ENCODE measurements at places on chromosomes 2 and 18. TPM values are rescaled to one million over a fixed set of nuclear protein-coding genes. Genes with fewer than 3 reads are reported as not detected.
A peak's percentile ranks its signal among the peaks of the same experiment; 100 is the strongest.

DNA sequence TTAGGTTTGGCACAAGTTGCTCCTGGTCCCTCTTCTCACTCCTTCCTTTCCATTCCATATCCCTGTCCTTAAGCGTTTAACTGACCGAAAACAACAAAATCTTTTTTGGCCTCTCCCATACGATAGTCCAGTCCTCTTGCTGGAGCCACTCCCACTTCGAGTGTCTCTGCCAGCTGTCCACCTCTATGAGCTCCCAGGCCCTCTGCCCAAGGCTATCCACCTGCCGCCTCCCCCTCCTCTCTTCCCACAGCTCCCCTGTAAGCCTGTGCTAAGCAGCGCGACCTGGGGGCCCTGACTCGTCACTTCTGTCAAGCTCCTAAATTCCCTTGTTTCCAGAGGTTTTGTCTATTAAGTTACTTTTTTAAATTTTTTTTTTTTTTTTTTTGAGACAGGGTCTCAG lies 47.0 kb upstream of the FOSL2 start:
- no peak for DNase-seq

DNA sequence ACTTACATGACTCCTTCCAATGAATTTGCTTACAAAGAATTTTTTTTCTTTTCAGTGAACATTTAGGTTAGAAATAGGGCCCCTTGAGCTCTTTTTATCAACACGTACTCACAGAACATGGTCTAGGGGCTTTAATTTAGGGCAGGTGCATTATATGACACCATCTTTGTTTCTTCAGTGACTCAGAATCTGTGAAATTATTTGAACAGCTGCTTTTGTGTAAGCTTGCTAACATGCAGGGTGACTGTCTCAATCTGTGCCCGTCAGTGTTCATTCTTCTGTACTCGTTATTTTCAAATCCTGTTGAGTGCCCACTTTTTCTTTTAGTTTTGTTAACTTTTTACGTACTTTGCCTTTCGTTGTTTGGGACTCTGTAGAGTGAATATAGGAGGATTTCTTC lies 52.8 kb upstream of the CABYR start:
- DNase-seq: no peak

GRCh38 chr2:1743396-1744150 lies 742 bp downstream of the PXDN start:
- DNase-seq: peak; percentile 66

Gene PDK1
- total RNA-seq: 5.4 TPM

- DNase-seq: no peak
These were observed 21.5 kb upstream of the SPRED2 start for GRCh38 chr2:65453916-65454315.

Gene OTOS
- not detected for total RNA-seq

GRCh38 chr2:230893338-230893737 lies 28.6 kb downstream of the ITM2C start:
- no peak for DNase-seq

Gene CCDC141
- total RNA-seq: 29.6 TPM

DNA sequence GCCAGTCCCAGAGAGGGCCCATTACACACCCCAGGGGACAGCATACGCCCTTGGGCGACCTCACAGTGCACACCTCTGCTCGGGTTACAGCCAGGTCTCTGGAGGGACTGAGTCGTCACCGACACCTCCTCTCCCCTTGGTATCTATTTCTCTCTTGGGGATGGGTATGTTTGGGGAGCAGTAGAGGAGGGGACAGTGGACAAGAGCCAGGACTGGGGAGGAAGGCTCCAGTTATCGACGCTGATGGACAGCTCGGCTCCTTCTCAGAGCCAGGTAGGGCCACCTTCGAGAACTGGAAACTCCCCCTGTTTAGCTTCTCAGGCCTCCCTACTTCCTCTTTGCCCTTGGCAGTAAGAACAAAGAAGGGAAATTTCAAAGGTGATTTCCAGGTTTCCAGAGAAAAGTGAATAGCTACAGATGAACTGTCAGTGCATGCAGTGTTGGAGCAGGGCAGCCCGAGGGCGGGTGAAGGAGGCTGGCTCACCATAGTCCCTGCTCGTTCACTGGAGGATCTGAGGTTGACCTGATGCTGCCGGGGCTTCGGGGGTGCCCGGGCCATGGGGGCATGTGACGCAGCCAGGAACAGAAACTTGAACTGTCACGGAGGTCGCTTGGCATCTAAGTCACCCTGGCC lies 4.4 kb upstream of the SEMA4C start:
- DNase-seq: no peak

GRCh38 chr2:3604207-3604877 lies 9.4 kb downstream of the COLEC11 start:
- no peak for DNase-seq

DNA sequence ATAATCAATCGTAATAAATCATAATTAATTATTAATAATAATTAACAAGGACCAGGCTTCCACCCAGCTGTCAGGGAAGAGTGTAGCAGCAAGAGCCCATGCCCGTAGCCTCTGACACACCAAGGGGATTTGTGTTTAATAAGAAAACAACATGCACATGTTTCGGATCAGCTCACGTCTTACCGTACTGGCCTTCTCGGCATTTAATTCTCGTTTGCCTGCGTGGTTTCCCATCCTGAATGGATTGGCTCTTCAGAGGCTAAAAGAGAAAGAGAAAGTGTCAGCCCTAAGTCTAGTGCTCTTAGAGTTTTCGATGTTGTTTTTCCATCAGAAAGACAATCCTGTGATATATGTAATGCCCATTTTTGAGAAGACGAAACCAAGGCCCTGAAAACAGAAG lies 27.6 kb downstream of the MBP start:
- no peak for DNase-seq

Gene SEMA4F
- total RNA-seq: 9.3 TPM

GRCh38 chr2:198006733-198007132 lies 202.3 kb downstream of the PLCL1 start:
- no peak for DNase-seq

DNA sequence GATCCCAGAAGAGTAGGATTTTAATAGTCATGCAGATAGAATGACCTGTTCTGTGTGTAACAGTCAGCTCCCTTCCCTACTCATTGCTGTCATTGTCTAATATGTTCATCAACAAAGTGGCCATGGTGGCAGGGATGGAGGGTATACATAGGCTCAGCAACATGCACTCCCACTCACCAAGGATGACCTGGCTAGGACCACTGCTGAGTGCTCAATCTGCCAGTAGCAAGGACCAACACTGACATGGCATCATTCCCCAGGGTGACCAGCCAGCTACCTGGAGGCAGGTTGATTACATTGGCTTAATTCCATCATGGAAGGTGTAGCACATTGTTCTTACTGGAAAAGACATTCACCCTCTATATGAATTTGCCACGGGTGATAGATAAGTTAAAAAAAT lies 401.7 kb upstream of the CELF4 start:
- no peak for DNase-seq

DNA sequence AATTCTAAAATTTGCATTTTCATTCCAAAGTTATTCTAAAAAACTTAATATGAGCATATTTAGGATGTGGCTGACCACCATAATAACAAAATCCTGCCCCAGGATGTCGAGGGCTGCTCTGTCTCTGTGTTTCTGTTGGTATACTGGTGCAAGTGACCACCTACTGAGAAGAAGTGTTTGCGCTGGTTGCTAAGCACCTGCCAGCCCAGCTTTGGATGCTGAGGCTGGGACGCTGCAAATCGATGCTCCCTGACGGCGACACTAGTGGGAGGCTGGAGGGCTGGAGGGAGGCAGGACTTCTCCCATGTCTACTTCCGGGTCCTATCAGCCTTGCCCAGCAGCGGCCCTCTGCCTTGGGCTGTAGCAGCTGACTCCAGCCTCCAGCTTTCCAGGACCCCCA lies 45.0 kb downstream of the LAMA1 start:
- no peak for DNase-seq

Gene NMS
- not detected for total RNA-seq

DNA sequence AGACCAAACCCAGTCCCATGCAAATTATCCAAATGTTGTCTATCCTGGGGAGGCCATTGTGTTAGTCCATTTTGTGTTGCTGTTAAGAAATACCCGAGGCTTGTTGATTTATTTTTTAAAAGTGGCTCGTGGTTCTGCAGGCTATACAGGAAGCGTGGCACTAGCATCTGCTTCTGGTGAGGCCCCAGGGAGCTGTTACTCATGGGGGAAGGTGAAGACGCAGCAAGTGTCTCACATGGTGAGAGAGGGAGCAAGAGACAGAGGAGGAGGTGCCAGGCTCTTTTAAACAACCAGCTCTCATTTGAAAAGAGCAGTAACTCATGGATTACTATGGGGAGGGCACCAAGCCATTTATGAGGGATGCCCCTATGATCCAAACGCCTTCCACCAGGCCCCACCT lies 80.3 kb upstream of the ARL4C start:
- no peak for DNase-seq

DNA sequence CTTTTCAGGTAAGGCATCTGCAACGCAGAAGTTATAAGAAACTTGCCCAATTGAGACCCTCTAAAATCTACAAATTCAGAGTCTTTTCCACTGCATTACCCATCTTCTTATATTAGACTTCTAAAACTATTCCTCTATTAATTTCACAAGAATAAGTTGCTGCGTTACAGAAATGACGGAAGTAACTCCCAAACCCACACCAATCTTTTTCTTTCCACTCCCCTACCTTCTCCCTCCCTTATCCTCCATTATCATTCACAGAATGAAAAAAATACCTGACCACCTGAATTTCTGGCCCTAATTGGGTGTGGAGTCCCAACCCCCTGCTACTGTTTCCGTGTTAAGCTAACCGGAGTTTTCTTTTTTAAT lies 689 bp downstream of the RPRD1A start:
- peak; percentile 6 for DNase-seq

DNA sequence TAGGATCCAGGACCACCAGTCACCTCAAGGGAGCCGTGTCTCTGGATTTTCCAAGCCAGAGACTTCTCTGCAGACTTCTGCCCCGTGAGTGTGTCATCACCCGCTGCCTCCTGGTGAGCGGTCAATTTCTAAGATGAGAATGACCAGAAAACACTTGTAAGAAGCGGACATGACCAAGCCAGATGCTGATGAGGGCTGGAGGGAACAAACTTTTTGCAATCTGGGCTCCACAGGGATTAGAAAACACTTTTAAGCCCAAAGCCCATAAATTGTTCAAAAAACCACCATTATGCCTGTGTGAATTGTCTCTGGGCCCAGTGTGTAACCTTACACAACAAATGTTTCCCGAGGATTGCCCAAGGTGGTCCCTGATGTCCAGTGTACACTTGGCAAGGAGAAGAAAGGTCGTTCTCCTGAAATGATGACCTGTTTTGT lies 5.3 kb upstream of the NPPC start:
- no peak for DNase-seq

Gene CHRNA1
- total RNA-seq: not detected

DNA sequence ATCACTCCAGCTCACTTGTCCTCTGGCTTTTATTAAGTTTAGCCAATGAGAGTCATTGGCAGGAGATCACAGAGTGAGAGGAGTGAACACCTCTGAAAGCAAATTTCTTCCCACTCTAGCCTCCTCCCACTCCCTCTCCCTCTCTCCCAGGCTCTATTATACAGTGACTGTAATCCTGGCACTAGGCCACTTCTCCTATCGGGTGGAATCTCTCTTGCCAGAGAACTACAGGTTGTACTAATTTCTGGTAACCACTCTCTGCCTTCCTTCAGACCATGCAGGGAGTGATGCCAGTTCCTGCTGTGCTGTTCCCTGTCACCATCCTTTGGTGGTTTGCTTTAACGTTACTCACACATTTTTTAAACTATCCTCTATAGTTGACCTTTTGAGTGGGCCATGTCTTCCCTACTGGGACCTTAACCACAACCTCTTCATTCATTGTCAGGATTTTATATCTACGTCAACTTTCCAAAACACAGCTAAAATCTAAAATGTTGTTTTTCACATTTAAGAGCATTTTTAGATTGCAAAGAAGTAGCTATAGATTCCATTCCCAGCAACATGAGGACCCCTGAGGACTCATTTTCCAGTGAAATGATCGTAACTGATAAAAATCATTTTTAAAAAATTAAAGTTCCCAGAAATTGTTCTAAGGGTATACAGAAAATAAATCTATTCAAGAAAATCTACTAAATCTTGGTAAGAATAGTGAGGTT lies 217.1 kb downstream of the MREG start:
- no peak for DNase-seq

Gene SCN2A
- 0.50 TPM for total RNA-seq

Gene PROM2
- total RNA-seq: 16.4 TPM
